ENCODE measurements at places on chromosomes 2 and 18.

DNA sequence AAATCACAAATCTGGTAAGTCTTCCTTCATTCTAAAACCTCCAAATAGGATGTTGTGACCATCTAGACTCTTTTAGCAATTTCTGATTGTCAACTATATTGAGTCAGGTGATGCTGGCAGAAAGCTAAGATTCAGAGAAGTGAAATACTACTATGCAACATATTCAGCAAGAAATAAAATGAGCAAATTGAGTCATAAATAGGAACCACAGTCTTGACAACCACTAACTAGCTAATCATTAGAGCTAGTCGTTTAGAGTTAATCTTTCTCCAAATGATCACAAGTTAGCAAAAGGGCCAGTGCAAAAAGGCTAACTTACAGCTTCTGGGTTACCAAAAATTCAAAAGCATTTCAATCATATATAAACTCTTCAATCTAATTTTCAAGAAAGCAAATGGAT lies 54.5 kb downstream of the ROCK1 start:
- DNase-seq = no peak

DNA sequence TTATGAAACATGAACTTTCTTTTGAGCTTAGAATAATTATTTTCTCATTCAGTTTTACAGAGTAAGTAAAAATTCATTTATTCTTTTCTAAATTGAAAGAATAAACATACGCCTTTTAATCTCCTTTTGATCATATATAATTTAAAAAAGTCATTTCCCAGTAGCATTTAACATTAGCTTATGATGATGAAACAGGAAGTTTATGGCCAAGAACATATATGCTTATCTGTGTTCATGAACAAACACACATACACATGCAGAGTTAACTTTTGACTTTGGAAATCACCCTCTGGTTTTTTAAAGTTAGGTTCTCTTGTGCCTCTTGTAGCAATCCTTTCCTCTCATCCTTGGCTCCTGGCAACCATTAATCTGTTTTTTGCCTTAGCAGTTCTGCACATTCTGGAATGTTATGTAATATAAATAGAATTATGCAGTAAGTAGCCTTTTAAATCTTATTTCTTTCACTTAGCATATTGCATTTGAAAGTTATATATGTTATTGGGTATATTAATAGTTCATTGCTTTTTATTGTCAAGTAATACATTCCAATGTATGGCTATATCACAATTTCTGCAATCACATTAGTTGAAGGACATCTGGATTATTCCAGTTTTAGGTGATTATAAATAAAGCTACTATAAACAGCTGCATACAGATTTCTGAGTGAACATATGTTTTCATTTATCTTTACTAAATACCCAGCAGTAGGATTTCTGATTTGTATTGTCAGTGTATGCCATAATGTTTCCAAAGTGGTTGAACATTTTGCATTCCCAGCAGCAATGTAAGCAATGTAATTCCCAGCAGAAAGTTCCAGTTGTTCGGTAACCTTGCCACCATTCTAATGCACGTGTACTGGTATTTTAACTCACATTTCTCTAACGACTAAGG lies 210.3 kb downstream of the ZRANB3 start:
- DNase-seq = no peak

DNA sequence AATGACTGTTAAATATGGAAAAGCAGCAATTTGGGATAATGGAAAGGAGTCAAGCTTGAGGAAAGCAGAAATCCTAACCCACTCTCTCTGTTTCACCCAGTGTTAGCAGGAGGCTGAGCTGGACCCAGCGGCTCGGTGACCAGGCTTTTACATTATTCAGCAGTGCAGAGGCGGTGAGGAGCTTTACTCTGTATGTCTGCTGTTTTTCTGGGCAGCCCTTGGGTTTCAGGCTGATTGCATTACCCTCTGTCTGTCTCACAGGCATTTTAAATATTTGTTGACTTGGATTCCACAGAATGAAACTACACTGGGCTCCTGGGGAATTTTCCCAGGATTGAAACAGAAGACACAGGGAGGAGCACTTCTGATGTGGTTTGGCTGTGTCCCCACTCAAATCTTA lies 368.0 kb downstream of the GALR1 start:
- peak; percentile 2 for DNase-seq

- peak; percentile 52 for DNase-seq
These were observed 211.7 kb downstream of the CLIP4 start for GRCh38 chr2:29326926-29327325.

- peak; percentile 54 for DNase-seq
These were observed 10.3 kb downstream of the ITGA6 start for GRCh38 chr2:172437419-172438341.

- DNase-seq = no peak
These were observed 24.3 kb downstream of the SMYD1 start for GRCh38 chr2:88091943-88092342.

DNA sequence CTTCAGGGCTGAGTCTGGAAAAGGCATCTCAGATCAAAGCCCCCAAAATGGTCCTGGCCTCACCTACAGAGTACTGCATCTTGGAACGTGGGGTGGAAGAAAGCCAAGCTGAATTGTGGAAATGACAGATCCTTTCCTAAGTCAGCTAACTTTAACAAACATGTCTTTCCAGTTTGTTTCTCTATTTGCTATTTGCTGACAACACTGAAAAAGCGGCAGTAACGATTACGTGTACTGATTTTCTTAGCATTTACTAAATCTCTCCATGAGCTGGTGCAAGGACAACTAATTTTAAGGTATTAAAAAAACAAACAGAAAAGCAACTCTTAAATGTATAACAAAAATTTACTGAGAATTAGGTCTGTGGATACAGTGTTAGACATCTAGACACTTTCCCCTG lies 1.1 kb downstream of the HIBCH start:
- no peak for DNase-seq
